HuH-7 (cell line): ENCODE measurements at places on chromosomes 7 and 10.

DNA sequence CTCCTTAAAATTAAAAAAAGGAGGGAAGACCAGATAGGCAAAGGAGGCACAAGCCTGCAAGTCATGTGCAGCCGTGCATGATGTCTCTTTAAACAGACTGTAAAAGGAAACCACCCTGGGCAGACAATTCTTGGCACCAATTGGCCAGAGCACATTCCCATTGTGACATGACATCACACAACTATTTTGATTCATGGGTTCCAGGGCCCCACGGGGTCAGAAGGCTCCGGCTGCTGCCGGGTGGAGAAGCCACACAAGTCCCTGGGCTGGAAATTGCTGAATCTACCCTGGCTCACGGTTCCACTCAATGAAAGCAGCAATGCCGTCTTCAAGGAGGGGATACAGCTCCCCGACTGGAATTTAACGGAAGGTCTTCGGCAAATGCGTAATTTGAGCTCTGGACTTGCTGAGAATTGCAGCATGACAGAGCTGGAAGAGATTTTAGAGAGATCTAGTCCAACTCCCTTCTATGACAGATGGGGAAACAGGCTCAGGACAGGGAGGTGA, 140.5 kb downstream of the PRKAG2 start:
- DNase-seq: peak; percentile 90

GRCh38 chr10:105102977-105103376, 461.9 kb downstream of the SORCS3 start:
- DNase-seq: no peak

- no peak for DNase-seq
Measured at GRCh38 chr7:156816943-156817572, 75.9 kb downstream of the LMBR1 start.

DNA sequence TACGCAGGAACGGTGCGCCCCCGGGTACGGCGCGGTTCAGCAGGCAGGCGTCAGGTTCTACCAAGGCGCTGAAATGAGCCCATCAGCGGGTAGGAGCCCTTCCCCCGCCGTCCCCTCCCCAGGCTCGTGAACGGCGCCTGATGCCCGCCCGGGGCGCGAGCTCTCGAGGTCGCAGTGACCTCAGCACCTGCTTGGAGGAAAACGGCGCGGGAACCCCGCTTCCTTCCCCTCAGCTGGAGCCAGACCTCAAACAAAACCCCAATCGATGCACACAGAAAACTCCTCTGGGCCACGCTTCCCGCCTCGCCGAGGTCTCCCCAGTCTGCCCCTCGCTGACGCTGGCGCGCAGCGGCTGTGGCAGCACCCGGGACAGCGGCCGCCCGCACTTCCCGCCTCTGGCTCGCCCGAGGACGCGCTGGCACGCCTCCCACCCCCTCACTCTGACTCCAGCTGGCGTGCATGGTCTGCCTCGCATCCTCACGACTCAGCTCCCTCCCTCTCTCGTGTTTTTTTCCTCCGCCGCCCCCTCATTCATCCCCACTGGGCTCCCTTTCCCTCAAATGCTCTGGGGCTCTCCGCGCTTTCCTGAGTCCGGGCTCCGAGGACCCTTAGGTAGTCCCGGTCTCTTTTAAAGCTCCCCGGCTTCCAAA, 514 bp upstream of the GAD2 start:
- DNase-seq: no peak

- DNase-seq: no peak
Measured at GRCh38 chr10:6347391-6347951, 144.7 kb downstream of the PFKFB3 start.

DNA sequence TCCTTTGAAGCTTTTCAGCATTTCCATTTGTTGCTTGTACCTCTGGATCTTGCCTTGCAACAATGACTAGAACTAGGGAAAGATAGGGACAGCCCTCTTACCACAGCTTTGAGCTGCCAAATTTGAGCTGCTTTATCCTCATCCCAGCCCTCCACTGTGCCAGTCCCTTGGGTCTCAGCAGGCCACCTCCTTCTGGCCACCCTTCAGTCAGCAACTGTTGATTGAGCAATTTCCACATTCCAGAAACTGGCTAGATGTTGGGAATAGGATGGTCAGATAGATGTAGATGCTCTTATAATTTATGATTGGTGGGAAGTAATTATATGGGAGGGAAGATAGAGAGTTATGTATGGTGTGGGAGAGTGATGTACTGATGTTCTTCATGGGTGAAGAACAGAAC, 100.1 kb downstream of the ST7 start:
- no peak for DNase-seq

GRCh38 chr10:5163487-5163886, 21.5 kb downstream of the AKR1C8 start:
- no peak for DNase-seq

- DNase-seq: peak; percentile 68
Measured at GRCh38 chr10:16777473-16778370, 39.5 kb downstream of the RSU1 start.
